ENCODE measurements at places on chromosomes 12 and 14.

GRCh38 chr14:106269029-106269428 is 742.6 kb downstream of the TMEM121 start:
- no peak for DNase-seq

DNA sequence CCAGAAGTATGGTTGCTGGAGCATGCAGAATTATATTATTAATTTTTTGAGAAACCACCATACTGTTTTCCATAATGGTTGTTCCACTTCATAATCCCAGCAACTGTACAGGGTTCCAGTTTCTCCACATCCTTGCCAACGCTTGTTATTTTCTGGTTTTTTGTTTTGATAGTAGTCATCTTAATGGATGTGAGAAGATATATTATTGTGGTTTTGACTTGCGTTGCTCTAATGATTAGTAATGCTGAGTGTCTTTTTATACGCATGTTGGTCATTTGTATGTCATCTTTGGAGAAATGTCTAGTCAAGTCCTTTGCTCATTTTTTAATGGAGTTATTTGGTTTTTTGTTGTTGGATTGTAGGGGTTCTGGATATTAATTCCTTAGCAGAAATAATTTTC is 58.1 kb downstream of the DAAM1 start:
- no peak for DNase-seq

DNA sequence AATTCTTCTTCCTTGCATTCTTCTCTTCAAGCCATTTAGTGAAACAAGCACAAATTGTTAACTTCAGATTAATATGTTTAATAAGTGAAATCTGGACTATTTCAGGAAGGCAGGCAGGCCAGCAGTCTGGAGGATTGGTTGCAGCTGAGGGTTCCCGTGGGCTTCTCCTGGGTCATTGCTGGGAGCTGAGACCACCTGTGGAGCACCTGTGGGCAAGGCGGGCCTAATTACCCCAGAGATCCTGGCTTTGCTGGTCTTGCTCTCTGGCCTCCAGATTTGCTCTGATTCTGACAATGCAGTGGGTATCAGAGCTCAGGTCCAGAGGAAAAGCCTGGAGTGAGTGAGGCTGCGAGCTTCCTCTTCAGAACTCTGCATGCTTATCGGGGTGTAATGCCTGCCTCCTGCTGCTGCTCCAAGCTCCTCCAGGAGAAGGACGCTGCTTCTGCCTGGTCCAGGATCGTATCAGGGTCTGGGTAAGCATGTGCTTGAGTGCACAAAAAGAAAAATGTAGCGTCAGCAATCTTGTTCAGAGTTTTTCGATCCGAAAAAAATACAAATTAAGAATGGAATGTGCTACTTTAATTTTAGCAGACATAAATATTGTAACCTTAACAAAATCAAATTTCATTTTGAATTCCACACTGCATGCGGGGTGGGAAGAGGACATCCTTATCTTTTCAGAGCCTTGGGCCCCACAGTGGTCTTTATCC is 93.8 kb downstream of the TMEM30B start:
- no peak for DNase-seq

DNA sequence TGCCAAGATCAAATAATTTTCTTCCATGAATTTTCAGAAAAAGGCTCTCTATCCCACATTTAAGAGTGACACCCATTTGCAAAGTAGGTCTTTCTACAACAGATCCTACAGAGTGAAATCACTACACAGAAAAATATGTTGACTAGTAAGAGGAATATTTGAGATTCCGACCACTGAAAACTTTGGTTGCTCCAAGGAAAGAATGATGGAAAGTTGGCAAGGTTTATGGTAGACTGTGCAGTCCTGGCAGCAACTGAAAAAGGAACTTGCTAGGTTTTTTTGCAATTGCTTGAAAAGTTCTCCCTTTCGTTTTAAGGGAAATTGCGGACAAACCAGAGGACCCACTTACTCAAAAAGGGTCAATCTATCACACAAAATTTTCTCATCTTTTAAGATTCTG is 83.1 kb upstream of the TSPAN8 start:
- no peak for DNase-seq

- DNase-seq, result no peak
Measured at GRCh38 chr12:27589419-27589818, 65.4 kb downstream of the PPFIBP1 start.
